Ascending aorta (tissue), 2 donors: ENCODE measurements at places on chromosomes 6 and 20.

GRCh38 chr6:53446151-53446550, 97.4 kb upstream of the ELOVL5 start:
- DNase-seq: no peak

- DNase-seq: no peak
These were observed 22.2 kb upstream of the PHACTR3 start for GRCh38 chr20:59581993-59582679.

DNA sequence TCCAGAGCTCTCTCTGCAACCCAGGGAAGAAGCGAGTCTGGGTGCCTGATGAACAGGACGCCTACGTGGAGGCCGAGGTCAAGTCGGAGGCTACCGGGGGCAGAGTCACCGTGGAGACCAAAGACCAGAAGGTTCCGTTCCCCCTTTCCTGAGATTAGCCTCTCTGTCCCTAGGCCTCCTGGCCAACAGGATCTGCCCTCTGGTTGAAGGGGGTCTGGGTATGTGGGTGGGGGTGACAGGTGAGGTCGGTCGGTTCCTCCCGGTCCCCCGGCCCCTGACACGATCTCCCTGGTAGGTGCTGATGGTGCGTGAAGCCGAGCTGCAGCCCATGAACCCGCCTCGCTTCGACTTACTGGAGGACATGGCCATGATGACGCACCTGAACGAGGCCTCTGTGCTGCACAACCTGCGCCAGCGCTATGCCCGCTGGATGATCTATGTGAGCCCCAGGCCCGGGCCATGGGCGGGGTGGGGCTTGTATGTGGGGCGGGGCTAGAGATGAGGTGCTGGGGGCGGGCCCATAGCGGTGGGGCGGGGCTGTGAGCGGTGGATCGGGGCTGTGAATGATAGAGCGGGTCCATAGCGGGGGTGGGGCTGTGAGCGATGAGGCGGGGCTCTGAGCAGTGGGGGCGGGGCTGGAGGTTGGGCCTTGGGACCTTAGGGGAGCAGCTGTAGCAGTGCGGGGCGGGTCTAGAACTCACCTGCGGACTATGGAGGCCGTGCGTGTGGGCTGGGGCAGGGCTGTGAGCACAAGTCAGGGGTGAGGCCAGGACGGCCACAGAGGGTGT, 23.9 kb downstream of the MYH7B start:
- DNase-seq: no peak

GRCh38 chr6:55319961-55320695, 7.1 kb upstream of the GFRAL start:
- no peak for DNase-seq

DNA sequence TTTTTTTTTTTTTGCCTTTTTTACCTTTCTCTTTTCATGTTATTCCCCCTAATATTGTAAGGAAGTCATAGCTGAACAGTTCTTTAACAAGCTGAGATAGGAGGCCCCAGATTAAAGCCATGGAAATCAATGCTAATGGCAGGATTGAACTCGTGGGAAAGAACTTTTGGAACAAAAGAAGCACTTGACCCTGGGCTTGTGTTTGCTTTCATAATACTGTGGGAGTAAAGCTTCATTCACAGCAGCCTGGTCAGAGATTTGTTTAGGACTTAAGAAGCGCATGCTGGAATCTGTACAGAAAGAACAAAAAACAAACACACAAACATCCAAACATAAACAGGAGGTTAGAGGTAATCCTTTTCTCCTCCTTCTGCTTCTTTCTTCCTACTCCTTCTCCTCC, 5.1 kb downstream of the HEY2 start:
- no peak for DNase-seq

GRCh38 chr20:32470025-32470861, 112.1 kb downstream of the ASXL1 start:
- no peak for DNase-seq
